ENCODE measurements at places on chromosomes 4 and X.

DNA sequence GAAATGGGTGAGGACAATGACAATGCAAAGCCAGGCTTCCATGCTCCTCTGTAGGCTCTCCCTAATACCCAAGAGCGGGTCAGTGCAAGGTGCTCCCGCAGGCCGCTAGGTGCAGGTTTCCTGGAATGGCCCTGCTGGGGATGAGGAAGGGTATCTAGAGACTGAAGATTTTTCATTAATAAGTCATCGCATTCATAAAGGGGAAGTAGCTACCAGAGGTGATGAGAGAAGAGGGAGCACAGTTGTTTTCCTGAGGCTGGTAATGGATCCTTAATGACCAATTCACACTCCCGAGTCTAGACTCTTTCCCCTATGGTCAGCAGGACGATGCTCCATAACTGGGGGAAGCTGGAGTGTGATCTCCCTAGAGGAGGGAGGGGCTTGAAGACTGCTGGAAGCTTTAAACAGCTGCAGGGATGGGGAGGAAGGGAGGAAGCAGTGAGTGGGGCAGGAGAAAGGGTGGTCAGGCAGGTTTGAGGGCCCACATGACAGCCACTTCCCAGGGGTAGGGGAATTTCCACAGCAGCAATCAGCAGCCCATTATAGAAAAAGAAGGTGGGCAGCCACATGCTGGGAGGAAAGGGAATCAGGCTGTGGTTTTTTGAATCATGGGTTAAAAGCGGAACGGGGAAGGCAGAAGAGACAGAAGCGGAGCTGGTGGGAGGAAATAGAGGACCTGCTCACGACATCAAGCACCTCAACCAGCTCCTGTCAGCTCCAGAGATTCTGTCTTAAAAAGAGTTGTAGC lies 10.2 kb upstream of the ATP6AP2 start:
- no peak for DNase-seq

DNA sequence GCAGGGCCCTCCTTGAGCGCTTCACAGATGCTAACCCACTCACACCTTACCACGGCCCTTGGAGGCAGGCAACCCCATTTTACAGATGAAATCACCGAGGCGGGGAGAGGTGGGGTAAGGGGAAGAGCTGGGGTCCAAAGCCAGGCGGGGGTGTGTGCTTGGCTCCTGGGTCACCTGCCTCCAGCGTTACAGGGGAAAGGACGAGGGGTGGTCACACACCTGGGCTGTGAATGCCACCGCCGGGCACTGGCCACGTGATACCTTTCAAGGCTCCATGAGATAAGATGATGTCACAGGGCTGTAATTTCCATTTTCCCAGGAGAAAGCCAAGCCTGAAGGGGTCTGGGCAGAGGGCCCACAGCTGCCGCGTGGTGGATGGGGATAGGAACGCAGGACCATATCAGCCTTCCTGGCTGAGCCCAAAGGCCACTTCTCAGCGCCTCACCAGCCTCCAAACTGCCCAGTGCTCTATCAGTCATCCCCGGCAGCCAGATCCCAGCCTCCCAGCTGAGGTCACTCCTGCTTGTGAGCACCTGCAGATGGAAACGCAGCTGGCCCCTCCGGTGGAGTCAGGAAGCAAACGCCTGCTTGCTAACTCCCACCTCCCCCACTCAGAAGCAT lies 62.4 kb upstream of the CRMP1 start:
- DNase-seq = no peak

DNA sequence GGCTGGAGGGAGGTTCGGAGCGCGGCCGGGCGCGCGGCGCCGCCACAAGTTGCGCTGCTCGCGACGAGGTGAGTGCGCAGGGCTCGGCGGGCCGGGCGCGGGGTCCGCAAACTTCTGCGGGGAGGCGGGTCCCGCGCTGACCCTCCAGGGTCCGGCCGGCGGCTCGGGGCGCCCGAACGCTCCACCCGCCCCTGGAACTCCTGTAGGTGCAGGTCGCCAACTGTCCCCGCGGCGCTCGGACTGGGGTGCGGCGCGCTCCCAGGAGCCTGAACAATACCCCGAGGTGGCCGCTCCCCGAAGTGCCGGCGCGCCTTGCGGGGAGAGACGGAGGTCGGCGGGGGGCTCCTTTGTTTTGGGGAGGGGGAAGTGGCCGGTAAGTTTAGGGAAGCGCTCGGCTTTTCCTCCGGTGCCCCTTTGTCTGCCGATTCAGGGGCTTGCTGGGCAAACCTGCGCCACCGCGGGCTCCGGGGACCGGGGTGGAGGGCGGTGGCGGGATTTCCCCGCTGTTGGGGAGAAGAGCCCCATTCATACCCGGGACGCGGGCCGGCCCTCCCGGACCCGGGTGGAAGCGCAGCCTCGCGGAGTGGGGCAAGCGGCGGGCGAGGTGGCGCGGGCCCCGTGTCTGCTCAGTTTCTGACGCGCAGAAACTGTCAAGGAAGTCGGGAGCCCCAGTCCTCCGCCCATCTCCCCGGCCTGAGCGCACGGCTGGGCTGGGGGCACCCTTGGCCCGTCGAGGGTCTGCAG lies 694 bp downstream of the TBL1X start:
- no peak for DNase-seq

DNA sequence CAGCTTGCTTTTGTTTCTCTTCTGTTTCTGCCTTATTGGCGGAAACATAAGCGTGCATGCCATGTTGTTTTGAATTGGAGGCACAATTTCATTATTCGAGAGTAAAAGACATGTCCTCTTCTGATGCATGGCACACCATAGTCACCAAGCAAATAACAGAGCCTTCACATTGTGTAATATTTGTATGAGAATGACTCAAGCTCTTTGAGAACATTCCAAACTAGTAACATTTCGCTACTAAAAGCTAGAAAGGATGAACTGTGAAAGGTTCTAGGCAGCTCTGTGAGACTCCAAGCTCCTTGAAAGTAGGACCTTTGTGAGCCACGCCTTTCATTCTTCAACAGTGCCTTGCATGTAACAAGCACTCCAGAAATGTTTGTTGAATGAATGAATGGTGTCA lies 9.2 kb upstream of the ANXA3 start:
- DNase-seq = no peak

- DNase-seq = no peak
Observed at GRCh38 chr4:7017446-7018048, 25.6 kb upstream of the TADA2B start.

GRCh38 chr4:141131723-141132071 lies 1.6 kb downstream of the RNF150 start:
- no peak for DNase-seq

GRCh38 chr4:14184265-14184664 lies 556.7 kb upstream of the BOD1L1 start:
- DNase-seq = no peak
